ENCODE measurements at places on chromosomes 13 and 19.

GRCh38 chr13:54018485-54018884, 989.9 kb downstream of the OLFM4 start:
- no peak for DNase-seq

DNA sequence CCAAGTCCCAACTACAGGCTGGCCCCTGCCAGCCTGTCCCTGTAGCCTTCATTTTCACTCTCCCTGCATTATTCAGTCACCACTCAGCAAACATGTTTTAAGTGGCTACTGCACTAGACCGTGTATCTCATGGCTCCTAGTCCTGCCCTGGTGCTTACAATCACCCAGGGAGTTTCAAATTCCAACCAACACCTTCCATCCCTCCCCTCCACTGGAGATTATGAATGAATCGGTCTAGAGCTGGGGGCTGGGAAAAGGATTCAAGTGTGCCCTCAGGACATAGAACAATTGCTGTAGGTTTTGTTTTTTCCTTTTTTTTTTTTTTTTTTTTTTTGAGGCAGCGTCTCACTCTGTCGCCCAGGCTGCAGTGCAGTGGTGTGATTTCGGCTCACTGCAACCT, 15.0 kb upstream of the TNFAIP8L1 start:
- no peak for DNase-seq

GRCh38 chr19:11159598-11160439, 4.2 kb upstream of the SPC24 start:
- DNase-seq, result no peak

- no peak for DNase-seq
Measured at GRCh38 chr13:101017123-101017872, 342.7 kb upstream of the TMTC4 start.

DNA sequence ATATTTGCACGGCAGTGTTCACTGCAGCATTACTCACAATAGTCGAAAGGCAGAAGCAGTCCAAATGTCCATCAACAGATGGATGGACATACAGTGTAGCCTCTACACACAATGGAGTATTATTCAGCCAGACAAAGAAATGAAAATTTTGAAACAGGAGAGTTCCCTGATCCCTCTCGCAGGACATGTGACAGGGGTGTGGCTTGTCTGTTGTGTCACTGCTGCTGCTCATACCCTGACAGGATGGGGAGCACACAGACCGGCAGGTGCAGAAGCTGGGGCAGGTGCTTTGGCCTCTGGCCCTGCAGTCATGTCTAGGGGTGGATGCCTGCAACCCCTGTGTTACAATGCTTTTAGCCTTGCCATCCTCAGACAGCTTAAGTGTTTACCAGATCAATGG, 204.3 kb downstream of the EFNB2 start:
- DNase-seq, result no peak

GRCh38 chr13:50290186-50290585, 274.9 kb downstream of the KCNRG start:
- DNase-seq, result peak; percentile 82

GRCh38 chr19:10965398-10965797, 4.6 kb downstream of the SMARCA4 start:
- no peak for DNase-seq

GRCh38 chr19:29678484-29679106, 13.3 kb downstream of the PLEKHF1 start:
- no peak for DNase-seq

DNA sequence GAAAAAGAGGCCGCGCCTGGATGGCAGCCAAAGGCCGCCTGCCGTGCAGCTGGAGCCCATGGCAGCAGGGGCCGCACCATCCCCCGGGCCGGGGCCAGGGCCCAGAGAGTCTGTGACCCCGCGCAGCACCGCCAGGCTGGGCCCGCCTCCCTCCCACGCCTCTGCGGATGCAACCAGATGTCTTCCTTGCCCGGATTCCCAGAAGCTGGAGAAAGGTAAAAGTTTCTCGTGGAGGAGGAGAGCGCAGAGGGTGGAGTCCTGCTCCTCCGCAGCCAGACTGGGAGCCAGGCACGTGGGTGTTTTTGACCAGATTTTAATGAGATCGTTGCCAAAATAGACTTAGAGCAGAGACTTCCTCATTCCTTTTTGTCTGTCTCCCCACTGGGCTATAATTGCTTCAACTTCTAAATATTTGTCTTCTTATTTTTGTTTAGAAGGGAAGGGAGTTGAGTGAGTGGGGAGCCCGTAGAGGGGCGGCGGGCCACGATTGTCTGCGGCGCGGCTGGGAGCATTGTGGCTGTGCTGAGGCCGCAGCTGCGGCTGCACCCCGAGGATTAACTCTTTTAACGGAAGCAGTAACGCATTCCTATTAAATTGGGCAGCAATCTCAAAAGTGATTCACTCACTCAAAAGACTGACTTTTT, 22.8 kb upstream of the NDUFS7 start:
- peak; percentile 65 for DNase-seq

DNA sequence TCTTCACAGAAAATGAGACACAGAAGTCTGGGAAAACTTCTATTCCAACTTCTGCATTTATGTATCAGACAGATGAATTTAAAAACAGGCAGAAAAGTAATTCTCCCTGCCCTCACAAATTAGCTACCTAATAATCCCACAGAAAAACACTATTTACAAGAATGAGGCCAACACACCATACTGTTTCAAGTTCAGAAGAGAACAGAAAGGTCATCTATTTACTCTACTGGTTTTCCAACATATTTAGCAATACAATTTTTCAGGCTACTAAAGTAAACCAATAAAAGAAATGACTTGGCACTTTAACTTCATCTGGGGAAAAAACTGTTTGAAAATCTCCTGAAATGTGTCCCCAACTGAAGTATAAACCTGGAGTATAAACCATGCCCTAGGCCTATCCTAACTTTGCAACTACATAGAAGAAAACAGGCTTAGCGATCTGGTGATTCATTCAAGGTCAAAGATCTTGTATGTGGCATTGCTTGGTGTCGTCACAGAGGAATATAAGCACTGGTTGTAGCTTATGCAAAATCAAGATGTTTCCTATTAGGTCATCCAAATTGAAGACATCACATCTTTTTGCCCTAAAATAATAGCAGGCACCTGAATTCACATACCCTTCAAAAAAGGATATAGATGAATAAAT, 20.1 kb upstream of the EBPL start:
- DNase-seq, result no peak

DNA sequence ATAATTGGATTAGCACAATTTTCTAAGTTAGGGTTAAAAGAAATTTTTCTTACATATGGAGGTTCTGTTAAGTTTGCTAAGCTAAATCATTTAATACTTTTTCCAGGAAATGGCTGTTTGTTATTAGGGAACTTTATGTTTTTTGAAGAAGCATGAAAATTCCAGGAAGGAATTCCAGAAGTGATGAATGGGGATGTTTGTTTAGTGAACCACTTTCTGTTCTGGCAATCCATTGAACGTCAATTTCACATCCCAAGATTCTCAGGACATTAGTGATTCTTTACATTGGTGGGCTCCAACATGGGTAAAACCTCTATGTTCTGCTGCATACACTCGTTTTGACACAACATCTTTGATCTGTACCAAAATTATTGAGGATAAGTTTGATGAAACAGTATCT, 534.4 kb downstream of the IRS2 start:
- no peak for DNase-seq

DNA sequence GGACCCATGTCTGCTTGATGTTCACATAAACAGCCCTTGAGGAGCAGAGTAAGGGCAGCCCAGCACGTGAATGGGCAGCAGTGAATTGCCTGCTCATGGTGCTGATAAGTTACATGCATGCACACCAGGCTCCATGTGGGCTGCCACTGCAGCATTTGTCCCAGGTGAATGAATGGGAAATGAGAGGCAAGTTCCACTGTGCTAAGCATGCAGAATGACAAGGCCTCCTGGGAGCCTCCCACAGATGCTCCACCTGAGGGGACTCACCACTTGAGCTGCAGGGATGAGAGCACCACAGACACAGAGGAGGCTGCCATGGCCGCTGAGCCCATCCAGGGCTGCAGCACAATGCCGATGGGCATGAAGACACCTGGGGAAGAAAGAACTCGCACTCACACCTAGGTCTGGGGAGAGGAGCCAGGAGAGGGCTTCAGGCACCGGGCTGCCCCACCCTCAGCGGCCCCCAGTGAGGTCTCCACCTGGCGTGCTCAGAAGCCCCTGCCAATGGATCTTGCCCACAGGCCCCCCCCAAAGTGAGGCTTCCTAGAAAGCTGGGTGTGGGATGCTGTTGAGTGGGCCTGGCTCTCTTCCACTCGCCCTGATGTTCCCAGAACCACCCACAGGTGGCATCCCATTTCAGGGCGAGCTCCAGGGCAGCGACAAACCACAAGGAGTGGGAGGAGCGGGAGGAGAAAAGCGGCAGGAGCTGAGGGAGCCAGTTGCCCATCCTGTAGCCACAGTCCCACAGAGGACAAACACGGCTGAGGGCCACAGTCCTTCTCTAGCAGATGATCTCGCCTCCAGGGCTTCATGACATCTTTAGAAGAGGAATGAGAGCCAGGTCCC, 73.8 kb downstream of the CCDC70 start:
- DNase-seq, result no peak

DNA sequence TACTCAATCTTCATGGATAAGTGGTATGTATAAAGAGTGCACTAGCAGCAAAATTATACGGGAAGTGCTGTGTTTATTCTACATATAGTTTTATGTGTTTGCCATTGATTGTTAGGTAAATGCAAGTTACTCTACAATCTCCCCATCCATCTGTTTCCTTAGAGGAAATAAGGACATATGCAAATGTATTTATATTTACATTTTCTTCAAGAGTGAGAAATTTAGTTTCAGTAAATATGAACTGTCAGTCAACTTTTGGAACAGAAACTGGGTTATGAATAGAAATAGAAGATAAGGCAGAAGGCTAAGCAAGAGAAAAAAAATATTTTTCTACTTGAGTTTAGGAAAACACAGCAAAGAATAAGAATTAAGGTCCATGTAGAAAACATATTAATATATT, 176.1 kb upstream of the KLHL1 start:
- no peak for DNase-seq

DNA sequence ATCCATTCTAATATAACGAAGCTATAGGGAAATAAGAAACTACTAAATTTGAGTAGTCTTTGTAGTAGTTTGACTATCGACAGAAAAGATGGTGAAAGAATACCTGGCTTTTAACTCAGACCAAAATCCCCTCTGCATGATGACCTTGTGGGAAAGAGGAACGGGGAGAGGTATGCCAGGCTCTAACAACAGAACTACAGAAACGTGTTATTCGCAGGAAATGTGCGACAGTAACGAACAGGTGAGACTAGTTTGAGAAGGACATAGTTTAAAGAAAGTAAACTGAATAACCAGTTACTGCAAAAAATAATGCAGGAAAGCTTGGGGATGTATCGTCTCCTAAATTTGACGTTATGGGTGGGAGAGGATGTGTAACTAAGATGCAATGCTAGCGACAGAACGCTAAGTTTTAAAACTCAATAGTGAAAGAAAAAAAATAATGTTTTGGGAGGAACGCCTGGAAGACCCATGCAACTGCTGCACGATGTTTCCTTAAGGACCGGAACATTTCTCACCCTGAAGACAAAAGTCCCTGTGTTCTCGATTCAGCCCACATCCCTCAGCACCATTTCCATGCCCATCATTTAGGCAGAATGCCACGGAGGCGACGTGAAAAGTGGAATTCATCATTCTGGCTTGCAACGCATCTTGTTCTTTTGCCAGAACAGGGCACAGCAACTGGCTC, 1.6 kb upstream of the RAP2A start:
- no peak for DNase-seq

- DNase-seq, result peak; percentile 36
Measured at GRCh38 chr19:46489445-46490272, 6.0 kb downstream of the PNMA8B start.

DNA sequence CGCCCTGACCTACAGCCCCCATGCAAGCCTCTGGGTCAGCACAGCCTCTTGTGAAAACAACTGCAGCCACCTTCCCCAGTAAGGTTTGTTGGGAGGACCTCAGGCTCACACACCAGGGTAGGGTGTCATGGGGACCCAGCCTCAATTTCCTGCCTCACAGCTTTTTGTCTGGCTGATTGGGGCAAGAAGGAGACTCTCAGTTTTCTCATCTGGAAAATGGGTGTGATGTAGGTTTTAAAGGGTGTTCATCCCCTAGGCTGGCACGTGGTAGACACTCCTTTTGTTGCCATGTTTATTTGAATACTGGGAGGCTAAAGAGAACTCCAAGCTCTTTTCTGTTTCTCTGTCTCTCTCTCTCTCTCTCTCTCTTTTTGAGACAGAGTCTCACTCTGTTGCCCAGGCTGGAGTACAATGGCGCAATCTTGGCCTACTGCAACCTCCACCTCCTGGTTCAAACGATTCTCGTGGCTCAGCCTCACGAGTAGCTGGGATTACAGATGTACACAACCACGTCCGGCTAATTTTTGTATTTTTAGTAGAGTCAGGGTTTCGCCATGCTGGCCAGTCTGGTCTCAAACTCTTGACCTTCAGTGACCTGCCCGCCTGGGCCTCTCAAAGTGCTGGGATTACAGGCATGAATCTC, 18.2 kb upstream of the PLAUR start:
- DNase-seq, result peak; percentile 84

GRCh38 chr19:36577271-36577996, 4.3 kb upstream of the ZNF529 start:
- no peak for DNase-seq

DNA sequence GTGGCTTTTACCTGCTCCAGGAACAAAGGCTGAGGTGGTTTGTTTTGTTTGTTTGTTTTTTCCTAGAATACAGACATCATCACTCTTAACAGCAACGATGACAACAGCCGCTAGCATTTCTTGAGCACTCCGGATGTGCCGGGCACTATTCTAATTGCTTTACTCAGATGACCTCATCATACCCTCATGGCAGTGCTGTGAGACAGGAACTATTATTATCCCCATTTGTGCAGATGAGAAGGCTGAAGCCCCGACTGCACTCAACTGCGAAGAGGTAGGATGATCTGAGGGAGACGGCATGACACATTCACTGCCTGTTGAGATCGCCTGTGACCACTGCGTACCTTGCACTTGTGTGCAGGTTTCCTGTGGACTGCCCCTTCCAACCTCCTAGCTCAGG, 66.5 kb downstream of the CCDC70 start:
- DNase-seq, result no peak

DNA sequence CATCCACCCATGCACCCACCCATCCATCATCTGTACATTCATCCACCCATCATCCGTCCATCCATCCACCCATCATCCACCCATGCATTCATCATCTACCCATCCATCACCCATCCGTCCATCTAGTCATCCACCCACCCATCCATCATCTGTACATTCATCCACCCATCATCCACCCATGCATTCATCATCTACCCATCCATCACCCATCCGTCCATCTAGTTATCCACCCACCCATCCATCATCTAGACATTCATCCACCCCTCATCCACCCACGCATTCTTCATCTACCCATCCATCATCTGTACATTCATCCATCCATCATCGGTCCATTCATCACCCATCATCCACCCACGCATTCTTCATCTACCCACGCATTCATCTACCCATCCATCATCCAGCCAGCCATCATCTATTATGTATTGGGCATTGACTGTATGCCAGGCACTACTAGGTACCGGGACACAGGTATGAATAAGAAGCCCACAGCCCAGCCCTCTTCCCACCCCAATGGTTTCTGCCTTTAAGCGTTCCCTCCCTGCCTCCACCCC, 16.7 kb upstream of the GALP start:
- no peak for DNase-seq

Measured in inflammatory macrophage (primary cell).